ENCODE measurements at places on chromosomes 11 and 22.

DNA sequence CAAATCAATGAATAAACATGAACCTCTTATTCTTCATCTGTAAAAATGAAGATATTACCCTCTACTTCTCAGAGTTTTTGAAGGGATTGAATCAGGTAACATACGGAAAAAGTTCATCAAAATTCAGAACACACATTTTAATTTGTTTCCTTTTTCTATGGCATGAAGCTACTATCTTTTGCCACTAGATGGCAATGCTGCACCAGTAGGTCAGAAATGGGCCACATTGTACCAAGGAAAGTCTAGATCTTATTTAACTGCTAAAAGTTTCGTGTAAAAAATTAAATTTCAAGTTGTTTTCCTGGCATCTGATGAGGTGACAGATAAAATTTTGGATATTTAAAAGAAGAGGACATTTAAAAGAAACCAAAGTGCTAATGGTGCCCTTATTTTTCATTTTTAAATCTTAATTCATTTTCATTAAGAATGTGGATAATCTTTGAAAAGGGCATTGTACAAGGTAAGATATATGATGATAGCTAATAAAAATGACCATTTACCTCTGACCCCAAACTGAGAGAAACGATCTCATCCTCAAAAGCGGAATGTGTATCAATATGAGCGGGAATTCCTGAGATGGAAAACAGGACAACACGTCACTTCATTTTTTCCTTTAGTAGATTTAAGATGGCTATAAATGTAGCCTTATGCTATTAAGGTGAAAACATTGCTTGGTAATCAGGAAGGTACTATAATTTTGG, 16.1 kb downstream of the ALKBH8 start:
- no peak for DNase-seq

DNA sequence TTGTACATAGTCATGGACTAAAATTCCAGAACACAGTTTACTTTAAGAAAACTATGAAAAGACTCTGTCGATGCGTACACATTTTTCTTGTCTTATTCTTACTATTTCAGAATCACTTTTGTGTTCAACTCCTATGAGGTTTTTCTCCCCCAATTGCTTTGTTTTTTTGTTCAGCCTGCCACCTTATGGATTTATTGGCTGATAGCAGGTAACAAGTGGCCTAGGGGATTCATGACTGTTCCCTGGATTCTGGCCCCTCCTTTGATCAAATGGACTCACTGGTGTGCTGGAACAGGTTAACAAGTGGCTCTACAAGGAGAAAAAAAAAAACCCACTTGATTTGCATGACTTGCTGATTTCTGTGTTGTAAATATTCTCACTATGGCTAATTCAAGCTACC, 10.6 kb downstream of the MMP20 start:
- no peak for DNase-seq

DNA sequence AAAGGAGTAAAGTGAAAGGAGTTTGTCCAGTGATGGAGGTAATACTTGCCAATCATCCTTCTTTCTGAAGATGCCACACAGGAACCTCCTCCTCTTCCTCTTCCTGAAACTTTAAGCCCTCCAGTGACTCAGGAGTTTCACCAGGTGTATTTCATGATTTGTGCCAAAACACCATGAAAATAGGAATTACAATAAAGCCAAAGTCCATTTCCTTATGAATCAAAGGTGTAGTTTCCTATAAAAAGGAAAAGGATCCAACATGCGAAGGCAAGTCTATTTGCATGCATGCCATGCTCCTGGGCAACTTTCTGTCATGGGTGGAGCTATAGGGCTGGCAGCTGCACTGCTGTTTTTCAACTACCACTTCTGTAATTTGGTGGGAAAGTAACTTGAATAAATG, 9.8 kb upstream of the POU2AF1 start:
- DNase-seq: no peak

GRCh38 chr22:50739894-50740293, 1.9 kb downstream of the ACR start:
- no peak for DNase-seq

- DNase-seq: no peak
Observed at GRCh38 chr11:125141178-125141577, 23.4 kb upstream of the PKNOX2 start.

- no peak for DNase-seq
Observed at GRCh38 chr11:126331286-126331685, 24.2 kb upstream of the ST3GAL4 start.

GRCh38 chr11:88102598-88102934, 72.7 kb downstream of the RAB38 start:
- DNase-seq: no peak

GRCh38 chr11:133619973-133620372, 87.7 kb upstream of the OPCML start:
- no peak for DNase-seq

DNA sequence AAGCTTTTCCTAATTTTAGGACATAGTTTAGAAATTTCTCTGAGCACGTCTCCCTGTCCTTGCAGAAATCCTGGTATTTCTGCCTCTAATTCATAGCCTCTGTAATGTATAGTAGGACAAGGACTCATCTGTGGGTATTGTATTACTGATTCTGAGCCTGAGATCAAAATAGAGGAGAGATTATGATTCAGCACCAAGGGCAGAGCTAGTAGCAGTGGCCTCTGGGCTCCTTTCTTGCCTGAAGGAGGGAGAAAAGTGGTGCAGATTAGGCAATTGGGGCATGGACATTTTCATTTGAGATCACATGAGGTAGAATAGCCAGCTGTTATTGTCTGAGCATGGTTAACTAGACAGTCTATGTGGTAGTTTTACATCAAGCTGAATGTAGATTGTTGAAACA, 2.8 kb downstream of the MADD start:
- DNase-seq: no peak

DNA sequence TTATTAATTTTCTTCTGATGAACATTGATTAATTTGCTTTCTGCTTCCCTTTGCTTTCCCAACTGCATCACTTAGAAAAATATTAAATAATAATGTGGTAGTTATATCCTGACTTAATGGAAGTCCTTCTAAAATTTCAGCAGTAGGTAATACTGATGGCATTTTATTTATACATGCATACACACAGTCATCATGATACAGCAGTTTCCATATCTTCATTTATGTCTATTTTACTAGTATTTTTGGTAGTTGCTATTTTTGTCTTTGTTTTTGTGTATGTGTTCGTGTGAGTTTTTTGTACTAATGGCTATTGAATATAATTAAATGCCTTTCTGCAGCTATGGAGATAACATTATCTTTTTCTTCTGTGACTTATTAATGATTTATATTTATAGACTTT, 484.7 kb upstream of the CNTN5 start:
- no peak for DNase-seq

- DNase-seq: no peak
Observed at GRCh38 chr22:50260801-50261614, 475 bp downstream of the MAPK12 start.

DNA sequence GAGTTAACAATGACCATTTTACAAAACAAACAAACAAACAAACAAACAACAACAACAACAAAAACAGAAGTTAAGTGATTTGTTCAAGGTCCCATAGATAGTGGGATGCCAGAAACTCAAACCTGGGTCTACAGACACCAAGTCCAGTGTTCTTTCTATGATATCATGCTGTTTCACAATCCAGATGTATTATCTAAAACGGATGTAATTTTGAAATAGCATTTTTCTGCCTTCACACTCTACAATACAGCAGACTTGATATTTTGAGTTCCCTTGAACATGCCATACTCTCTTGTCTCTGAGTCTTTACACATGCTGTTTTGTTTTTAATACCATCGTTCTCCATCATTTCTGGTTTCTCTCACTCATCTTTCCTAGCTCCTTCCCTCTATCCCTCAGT, 104.5 kb downstream of the RELT start:
- no peak for DNase-seq

DNA sequence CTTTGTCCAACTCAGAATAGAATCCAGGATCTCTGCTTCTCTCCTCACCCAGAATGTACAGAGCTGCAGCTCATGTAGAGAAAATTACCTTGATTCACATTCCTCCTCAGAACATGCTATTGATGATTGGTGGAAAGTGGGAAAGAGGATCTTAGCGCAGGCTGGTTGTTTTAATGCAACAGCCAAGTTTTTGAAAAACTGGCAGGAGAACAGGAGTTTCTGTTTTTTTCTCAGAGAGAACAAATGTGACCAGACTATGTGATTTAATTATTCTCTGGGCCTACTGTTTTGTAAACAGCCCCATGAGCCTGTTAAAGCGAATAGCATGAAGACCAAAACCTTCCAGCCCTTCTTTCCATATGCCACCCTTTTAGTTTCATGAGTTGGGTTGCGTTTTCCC, 19.1 kb upstream of the IL18BP start:
- DNase-seq: no peak

DNA sequence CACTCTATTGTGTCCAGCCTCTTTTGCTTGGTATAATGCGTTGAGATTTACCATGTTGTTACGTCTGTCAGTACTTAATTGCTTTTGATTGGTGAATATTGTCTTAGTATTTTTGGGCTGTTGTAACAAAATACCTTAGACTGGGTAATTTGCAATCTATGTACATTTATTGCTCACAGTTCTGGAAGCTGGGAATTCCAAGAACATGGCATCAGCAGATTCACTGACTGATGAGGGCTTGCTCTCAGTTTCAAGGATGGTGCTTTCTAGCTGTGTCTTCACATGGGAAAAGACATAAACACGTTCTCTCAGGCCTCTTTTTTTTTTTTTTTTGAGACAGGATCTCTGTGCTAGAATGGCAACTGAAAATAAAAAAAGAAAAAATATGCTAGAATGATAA, 46.7 kb upstream of the INCENP start:
- no peak for DNase-seq

- DNase-seq: no peak
Observed at GRCh38 chr11:118524757-118525470, 2.4 kb upstream of the TTC36 start.

DNA sequence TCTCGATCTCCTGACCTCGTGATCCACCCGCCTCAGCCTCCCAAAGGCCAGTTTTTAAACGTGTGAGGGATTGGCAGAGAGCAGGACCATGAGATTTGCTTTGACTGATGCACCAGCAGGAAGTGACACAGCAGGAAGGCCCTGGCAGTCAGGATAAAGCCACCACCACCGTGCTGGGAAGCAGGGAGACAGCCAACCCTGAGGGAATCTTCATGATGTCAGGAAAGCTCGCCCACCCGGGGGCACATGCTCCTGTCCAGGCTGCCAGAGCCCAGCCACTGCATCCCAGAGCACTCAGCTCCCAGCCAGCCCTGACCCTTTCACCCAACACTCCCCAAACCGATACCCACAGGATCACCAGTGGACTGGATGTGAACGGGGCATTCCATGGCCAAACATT, 6.1 kb downstream of the TUBGCP6 start:
- DNase-seq: no peak

- DNase-seq: no peak
Observed at GRCh38 chr22:23035557-23036277, 34.6 kb upstream of the GNAZ start.

DNA sequence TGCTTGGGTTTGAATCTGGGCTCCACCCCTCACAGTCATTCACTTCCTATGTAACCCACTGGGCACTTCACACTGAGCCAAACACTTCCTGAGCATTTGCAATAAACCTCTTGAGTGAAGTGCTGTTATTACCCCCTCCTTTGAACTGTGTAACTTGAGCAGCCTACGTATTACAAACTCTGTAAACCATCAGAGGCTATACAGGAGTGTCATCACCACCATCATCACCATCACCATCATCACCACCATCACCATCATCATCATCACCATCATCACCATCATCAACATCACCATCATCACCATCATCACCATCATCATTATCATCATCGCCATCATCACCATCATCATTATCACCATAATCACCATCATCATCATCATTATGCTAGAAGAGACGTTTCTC, 18.4 kb downstream of the RTL6 start:
- no peak for DNase-seq

- DNase-seq: no peak
Observed at GRCh38 chr22:36021606-36022153, 6.9 kb downstream of the RBFOX2 start.

- DNase-seq: no peak
Observed at GRCh38 chr11:66835768-66836405, 7.4 kb upstream of the RCE1 start.

- no peak for DNase-seq
Observed at GRCh38 chr11:62646825-62647608, 604 bp upstream of the GANAB start.

DNA sequence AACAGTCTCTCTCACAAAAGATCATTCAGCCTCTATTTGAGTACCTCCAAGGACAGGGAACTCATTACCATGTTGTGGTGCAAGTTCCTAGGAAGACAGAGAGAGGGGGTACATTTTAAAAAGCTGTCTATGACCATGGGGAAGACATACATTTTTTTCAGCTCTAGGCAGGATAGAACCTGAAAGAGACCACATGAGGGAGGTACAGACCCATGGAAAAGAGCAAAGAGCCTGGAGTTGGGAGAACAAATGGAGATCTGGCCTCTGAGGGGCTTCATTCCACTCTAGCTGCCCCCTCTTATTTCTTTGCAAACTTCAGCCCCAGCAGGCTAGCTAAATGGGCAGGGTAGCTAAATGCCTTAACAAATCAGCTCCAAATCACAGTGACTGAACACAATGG, 36.3 kb downstream of the KCNC1 start:
- DNase-seq: no peak

GRCh38 chr22:38203090-38203810, 1.5 kb downstream of the MAFF start:
- DNase-seq: no peak

DNA sequence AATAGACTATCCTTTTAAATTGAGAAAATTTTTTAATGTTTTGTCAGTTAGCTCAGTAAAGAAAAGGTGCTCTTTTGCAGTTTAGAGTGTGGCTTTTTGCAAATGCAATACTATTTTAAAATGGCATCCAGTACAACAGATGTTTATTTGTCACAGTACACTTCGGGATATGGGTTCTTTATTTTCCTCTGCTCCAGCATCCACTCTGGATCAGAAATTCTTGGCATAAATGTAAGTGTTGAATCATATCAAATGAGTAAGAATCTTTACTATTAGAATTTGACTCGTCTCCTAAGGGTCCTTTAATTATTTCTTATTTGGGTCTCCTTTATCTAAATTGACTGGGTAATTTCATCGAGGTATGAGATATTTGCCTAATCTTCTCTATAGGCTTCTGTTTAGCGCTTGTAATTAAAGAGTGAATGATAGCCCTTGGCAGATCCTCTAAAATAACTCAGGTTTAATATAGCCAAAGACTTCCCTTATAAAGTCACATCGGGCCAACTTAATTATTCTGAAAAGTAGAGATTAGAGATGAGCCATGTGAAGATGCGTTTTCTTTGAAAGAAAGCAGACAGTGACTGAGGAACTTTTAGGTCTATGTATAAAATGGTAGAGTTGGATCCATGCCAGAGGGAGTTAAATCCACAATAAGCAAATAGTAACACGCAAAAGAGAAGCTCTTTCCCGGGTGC, 132.7 kb downstream of the CASP12 start:
- no peak for DNase-seq
